ENCODE measurements at places on chromosomes 1 and 21.
A peak's percentile ranks its signal among the peaks of the same experiment; 100 is the strongest.

GRCh38 chr1:53608676-53609075, 130.3 kb downstream of the GLIS1 start:
- no peak for DNase-seq

DNA sequence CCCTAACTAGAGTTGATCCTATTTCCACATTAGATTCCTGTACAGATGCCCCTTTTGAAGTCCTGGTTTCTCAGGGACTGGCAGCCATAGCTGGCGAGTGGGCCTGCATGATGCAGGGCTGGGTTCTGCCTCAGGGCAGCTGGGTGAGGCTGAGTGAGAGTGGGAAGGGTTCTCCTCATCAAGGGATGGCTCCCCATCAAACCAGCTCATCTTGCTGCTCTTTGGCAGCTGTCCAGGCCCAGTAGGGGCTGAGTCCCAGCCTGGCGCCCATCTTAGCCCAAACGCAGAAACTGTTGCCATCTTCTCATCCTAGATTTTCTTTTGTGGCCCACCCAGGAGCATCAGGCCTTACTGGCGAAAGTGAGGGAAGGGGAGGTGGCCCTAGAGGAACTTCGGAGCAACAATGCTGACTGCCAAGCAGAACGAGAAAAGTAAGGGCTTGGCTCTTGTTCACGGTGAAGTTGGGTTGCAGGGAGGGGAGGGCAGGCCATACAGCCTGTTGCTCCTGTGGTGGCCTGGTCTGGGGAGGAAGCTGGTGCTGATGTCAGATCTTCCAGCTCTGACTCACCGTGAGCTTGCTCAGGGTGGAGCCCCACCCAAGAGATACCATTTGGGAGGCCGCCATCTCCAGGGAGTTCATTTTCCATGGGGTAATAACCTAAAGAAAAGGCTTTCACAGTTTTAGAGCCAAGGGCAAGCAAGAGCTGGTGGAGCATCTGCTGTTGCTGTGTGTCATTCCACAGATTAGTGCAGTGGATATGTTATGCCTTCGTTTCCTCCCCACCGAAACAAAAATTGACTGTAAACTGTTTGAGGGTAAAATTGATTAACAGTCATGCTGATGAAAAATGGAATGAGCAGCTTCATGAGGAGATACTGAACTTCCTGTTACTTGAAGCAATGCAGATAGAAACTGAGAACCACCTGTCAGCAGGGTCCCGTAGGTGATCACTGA, 34.7 kb downstream of the TUFT1 start:
- no peak for DNase-seq

GRCh38 chr1:180358649-180359048, 128.6 kb downstream of the LHX4 start:
- no peak for DNase-seq

GRCh38 chr1:25184001-25184762, 48.1 kb downstream of the SYF2 start:
- DNase-seq: no peak

- no peak for DNase-seq
These were observed 59.0 kb upstream of the BACE2 start for GRCh38 chr21:41108668-41109585.

GRCh38 chr1:84141182-84142003, 2.7 kb upstream of the PRKACB start:
- no peak for DNase-seq

DNA sequence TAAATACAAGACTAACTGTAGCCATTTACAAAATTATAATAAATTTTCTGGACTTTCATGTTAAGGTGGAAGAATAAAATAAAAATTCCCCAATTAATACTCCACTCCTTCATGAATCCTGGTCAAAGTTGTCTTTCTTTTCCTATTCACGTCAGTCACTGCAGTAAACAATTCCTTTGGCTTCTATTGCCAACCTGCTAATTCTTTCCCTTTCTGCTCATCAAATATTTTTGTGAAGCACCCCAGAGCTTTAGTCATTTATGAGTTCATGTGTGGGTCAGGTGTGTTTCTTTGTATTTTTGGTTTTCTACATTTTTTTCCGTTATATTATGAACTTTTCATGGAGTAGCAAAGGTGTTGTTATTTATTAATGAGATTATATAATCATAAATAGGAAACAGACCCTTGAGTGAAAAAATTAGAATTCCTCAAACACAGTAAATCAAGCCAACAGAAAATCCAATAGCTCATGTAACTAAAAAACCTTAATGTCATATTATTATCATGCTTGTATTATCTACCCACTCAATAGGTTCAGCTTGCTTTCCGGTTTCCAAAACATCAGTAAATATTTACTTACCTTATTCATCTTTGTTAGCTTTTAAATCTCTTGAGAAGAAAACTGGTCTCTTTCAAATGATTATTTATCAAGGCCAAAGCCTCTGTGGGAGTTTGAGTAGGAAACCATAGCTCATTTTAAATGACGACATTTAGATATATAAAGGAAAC, 29.6 kb upstream of the PLA2G4A start:
- DNase-seq: no peak

- no peak for DNase-seq
These were observed 10.8 kb upstream of the THEM4 start for GRCh38 chr1:151920149-151920548.

DNA sequence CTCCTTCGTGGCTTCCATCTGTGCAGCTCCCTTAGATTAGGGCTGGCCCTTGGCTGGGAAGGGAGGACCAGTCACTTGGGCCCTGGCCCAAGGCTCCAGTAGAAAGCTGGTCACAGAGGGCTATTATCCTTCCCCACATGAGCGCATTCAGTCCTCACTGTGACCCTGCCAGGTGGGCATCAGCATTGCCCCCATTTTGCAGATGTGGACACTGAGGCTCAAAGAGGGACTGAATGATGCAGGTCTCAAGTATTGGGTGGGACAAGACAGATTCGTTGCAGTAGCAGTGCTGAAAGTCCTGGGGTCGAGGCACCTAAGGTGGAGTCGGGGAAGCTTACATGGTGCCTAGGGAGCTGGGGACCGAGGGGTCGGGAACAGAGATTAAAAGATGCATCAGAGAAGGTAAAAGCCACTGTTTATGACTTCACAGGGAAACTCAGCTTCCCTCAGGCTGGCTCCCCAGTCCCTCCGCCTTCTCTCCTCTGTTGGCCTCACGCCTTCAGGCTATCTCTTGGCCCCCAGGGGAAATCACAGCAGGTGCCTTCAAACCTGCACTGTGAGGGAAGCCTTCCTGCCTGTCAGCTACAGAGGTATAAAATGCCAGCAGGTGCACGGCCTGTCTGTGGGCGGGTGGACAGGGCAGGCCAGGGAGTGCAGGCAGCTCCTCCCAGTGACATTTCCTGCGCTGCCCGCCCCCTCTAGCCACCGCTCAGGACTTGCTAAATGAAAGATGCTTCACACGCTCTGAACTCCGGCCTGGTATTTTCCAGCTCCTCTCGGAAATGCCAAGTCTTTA, 178.4 kb downstream of the GRIK3 start:
- DNase-seq: no peak

GRCh38 chr1:231062500-231063270, 22.6 kb upstream of the FAM89A start:
- no peak for DNase-seq

DNA sequence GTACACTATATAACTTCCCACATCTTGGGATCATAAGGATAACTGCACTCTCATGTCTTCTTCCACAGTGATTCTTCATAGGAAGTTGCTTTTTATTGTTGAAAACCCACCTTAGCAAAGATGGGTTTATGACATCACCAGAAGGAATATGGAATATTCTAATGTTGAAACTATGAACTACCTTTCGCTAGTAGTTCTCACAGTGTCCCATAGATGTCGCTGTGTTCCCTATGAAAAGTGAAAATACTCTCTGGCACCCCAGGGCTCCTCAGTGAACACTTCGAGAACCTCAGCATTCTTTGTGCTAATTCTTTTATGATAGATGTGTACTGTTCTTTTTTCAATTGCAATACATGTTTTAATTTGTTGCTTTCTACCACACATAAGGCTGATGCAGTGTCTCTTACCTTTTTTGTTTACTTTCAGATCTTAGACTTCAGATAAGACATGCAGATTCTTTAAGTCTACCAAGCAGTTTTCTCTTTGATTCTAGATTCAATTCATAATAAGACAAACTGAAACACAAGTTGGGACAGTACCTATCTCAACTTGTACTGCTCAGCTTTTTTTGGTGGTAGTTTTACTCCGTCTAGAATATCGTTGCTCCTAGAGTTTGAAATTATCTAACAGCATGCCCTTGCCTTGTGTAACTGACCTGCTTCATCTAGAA, 90.8 kb downstream of the GTF2B start:
- DNase-seq: no peak

GRCh38 chr1:18557621-18558465, 72.8 kb upstream of the PAX7 start:
- peak; percentile 37 for DNase-seq

DNA sequence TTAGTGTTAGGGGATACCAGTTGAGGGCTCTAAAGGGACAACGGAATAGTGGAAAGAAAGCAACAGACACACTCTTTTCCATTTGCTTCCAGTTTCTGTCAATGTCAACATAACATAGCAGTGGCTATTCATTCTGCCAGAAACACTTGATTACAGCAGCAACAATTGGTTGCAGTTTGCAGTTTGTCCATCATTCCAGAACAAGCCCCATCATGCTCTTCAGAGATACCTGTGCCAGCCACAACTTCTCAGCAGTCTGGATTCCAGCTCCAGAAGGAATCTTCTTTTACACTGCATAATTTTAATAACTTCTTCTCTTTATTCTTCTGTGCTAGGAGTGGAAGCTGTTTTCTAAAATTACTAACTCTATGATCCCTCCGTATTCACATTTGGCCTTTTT, 1521.4 kb downstream of the PLA2G4A start:
- no peak for DNase-seq

GRCh38 chr1:241672301-241672700, 20.2 kb downstream of the WDR64 start:
- no peak for DNase-seq

- no peak for DNase-seq
These were observed 56.5 kb downstream of the CD46 start for GRCh38 chr1:207808322-207808705.

GRCh38 chr1:84743896-84744295, 53.6 kb upstream of the SSX2IP start:
- no peak for DNase-seq

DNA sequence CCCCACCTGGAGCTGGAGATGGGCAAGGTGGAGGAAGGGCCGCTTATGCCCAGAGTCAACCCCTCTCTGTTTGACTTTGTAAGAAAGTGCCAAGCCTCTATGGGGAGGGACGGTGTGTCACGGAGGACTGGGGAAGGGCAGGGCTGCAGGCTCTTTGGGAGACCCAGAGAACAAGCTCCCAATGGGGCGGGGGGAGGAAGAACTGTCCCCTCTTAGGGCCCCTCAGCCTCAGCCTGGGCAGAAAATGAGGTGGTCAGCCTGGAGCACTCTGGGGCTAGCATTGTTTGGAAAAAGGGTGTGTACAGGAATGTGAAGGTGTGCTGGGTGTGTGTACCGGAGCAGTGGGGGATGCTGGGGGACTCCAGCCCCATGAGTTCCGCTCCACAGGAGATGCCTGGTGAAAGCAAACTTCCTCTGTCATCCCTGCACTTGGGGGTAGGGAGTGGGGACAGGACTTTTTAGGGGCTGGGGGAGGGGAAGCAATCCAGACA, 1.2 kb upstream of the INAVA start:
- no peak for DNase-seq

GRCh38 chr21:36704281-36704957, 5.5 kb downstream of the SIM2 start:
- DNase-seq: no peak

DNA sequence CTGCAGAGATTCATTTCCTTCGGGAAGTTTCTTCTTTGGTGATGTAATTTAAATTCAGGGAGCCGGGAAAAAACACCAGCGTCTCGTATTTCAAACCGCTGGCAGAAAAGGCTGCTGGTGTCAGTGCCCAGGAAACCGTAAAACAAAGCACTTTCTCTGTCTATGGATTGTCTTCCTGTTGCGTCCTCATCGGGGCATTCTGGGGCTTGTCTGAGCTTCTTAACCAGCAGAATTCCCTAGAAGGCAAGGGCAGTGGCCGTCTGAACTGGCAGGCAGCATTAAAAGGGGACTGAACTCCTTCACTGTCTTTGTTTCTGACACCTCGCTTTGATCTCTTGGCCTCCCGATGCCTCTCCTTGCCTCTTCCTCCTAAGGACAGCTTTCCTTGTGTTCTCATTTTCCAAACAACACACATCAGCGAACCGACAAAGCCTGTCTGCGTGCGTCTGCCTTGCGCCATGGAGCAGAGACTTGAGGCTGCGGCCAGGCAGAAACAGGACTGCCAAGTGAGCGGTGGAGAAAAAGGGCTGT, 391.6 kb upstream of the VAMP3 start:
- DNase-seq: no peak

GRCh38 chr1:3640121-3640837, 9.6 kb downstream of the WRAP73 start:
- no peak for DNase-seq

- no peak for DNase-seq
These were observed 10.0 kb upstream of the LRRC3 start for GRCh38 chr21:44445145-44445812.

GRCh38 chr1:67696708-67697107, 11.7 kb downstream of the GADD45A start:
- DNase-seq: no peak

- no peak for DNase-seq
These were observed 347.9 kb downstream of the USH2A start for GRCh38 chr1:216075339-216075738.

GRCh38 chr1:62401034-62401760, 35.7 kb upstream of the USP1 start:
- DNase-seq: no peak

DNA sequence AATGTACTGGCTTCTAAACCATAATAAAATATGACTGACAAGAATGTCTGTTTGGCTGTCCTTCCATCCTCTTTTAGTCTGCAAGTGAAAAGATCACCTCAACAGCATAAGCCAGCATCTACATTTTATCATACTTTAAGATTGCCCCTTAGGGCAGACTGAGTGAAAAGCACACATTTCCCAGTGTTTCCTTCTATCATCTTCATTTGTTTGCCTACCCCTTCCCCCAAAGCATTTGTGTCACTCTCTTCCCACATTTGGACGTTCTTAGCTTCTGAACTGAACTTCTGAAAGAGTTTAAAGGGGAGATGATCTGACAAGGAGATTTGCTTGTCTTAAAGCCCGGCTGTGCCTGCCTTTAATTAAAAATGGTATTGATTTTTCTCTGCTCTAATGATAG, 322.2 kb downstream of the SPATA17 start:
- DNase-seq: no peak

- no peak for DNase-seq
These were observed 26.5 kb upstream of the RPL11 start for GRCh38 chr1:23664837-23665795.

Measured in posterior cingulate gyrus (tissue), 11 donors.